ENCODE measurements at places on chromosomes 1 and 21.

- DNase-seq: no peak
Observed at GRCh38 chr1:1788136-1788535, 9.9 kb upstream of the NADK start.

- no peak for DNase-seq
Observed at GRCh38 chr1:234270581-234271242, 102.5 kb upstream of the COA6 start.

DNA sequence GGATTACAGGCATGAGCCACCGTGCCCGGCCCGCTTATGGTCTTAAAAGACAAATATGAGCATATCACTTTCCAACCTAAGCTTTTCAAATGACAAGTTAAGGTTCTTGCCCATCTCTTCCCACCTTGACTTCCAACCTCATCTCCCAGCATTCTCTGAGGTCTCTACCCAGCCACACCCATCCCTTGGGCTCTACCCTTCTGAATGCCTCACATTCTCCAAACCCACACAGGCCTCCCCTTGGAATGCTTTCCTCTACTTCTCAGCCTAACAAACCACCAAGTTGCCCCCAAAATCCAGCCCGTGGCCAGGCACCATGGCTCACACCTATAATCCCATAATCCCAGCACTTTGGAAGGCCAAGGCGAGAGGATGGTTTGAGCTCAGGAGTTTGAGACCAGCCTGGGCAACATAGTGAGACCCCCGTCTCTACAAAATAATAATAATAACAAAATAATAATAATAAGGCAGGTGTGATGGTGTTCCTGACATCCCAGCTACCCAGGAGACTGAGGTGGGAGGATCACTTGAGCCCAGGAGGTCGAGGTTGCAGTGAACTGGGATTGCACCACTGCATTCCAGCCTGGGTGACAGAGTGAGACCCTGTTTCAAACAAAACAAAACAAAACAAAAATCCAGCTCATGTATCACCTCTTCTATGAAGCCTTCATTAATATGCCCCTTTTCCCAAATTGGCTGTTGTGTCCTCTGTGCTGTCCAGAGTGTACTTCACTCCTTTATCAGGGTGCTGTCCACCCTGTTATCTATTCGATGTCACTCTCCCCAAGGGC lies 11.2 kb downstream of the DCST2 start:
- no peak for DNase-seq

GRCh38 chr1:2965676-2966075 lies 55.6 kb upstream of the ACTRT2 start:
- no peak for DNase-seq

GRCh38 chr1:80882553-80882952 lies 918.2 kb upstream of the ADGRL2 start:
- DNase-seq: no peak

DNA sequence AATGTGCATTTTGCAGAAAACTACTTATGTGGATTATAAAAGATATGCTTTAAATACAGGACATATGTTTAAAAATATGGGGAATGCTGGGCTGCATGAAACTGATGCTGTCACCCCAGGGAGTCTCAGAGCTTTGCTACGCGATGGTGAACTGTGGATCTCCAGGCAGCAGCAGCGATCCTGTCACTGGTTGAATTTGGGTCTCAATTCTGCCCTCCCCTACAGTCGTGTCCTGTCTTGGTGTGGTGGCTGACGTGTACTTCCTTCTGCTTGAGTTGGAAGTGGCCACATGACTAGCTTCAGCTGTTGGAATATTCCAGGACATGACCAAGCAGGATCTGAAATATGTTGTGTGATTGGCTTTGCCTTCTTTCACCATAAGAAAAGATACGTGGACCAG lies 222.9 kb upstream of the AJAP1 start:
- no peak for DNase-seq

- DNase-seq: no peak
Observed at GRCh38 chr1:59223989-59224634, 72.8 kb upstream of the FGGY start.

Measured in MM.1S (cell line).